ENCODE measurements at places on chromosomes 16 and 17.

GRCh38 chr17:54795046-54795445, 105.6 kb upstream of the TOM1L1 start:
- no peak for DNase-seq

- DNase-seq = no peak
These were observed 33.3 kb upstream of the FOXF1 start for GRCh38 chr16:86476956-86477534.

DNA sequence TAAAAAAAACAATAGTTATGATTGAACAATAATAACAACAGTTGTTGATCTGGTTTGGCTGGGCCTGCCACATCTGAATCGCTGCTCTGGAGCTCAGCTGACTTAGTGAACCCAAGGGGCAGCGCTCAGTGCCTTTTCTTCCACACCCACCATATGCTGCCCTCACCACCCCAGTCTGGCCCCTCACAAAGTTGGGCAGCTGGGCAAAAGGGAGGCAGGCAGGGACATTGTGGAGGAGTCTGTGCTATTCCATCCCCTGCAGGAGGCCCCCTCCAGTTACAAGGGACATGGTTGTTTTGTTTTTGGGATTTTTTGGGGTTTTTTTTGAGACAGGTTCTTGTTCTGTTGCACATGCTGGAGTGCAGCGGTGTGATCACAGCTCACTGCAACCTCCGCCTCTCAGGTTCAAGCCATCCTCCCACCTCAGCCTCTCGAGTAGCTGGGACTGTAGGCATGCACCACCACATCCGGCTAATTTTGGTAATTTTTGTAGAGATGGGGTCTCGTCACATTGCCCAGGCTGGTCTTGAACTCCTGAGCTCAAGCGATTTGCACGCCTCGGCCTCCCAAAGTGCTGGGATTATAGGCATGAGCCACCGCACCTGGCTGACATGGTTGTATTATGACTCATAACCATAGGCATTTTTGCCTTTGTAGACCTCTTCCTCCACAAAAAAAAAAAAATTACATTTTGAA, 8.6 kb upstream of the PECAM1 start:
- no peak for DNase-seq

DNA sequence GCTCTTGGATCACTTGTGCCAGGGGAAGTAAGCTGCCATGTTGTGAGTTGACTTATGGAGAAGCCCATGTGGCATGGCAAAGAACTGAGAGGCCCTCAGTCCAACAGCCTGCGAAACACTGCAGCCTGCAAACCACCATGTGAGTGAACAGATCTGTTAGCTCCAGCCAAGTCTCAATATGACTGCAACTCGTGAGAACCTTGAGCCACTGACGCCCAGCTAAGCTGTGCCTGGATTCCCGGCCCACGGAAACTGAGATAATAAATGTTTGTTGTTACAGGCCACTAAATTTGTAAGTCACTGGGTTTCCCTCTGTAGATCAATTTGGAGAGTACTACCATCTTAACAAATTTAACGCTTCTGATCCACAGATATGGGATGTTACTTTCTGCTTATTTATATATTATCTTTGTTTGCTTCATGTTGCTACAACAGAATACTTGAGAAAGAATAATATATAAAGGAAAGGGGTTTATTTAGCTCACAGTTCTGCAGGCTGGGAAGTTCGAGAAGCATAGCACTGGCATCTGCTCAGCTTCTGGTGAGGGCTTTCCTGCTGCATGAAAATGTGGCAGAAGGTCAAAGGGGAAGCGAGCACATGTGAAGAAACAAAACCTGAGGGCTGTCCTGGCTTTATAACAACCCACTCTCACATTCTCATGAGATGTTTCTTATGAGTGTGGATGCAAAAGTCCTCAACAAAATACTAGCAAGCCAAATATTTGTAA, 29.4 kb upstream of the ATP2A3 start:
- DNase-seq = no peak

DNA sequence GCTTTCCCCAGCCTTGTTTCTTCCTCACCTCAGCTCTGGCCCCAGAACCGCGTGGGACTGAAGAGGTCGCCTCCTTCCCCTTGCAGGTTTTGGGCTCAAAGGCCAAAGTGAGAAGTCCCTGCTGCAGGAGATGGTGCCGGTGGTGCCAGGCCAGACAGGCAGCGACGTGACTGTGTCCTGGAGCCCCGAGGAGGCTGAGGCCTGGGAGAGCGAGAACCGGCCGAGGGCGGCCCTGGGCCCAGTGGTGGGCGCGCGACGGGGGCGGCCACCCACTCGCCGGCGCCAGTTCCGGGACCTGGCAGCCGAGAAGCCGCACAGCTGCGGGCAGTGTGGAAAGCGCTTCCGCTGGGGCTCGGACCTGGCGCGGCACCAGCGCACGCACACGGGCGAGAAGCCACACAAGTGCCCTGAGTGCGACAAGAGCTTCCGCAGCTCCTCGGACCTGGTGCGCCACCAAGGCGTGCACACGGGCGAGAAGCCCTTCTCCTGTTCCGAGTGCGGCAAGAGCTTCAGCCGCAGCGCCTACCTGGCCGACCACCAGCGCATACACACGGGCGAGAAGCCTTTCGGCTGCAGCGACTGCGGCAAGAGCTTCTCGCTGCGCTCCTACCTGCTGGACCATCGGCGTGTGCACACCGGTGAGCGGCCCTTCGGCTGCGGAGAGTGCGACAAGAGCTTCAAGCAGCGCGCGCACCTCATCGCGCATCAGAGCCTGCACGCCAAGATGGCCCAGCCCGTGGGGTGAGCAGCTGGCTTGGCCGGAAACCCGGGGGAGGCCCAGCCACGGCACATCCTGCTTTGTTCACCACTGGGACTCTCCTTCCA, 6.0 kb downstream of the ZNF213 start:
- no peak for DNase-seq

GRCh38 chr16:80751167-80751566, 53.2 kb downstream of the CDYL2 start:
- DNase-seq = no peak

- no peak for DNase-seq
These were observed 883 bp upstream of the TAF15 start for GRCh38 chr17:35808240-35808961.
